ENCODE measurements at places on chromosomes 16 and 17.

DNA sequence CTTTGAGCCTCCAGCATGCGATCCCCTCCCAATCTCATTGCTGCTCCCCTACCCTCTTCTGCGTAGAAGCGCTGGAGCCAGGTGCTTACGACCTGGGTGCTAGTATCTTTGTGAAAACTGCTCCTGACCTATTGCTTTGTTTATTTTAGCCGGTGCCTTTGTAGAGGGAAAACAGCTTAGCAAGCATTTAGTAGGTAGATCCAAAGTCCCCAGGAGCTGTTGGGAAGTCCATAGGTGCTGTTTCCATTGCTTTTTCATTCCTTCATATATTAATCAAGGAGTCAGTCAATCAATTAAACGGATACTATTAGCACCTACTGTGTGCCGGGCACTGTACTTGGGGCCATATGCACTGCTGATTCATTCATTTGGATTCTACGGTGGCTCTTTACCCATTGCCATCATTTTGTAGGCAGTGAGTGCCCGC is 497.6 kb downstream of the WWOX start:
- no peak for DNase-seq

DNA sequence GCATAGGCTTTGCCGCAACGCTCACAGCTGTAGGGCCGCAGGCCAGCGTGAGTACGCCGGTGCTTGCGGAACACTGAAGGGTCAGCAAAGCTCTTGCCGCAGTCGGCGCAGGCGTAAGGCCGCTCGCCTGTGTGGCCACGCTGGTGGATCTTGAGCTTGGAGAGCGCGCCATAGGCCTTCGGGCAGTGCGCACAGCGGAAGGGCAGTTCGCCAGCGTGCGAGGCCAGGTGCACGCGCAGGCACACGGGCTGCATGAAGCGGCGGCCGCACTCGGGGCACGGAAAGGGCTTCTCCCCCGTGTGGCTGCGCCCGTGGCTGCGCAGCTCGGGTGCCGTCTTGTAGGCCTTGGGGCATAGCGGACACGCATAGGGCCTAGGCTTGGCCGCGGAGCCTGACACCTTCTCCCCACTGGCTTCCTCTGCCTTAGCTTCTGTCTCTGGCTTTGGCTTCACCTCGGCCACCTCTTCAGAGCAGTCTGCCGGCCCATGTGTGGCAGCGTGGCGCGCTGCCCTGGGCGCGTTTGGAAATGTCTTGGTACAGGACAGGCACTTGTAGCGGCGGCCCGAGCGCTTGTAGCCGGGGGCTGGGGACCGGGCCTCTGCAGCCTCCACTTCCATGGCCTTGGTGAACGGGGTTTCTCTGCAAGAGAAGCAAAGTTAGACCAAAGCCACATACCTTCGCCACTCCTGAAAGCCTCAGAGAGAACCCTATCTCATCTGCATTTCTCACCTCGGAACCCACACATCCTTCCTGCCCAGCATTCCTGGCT is 10.0 kb downstream of the ZNF668 start:
- no peak for DNase-seq

DNA sequence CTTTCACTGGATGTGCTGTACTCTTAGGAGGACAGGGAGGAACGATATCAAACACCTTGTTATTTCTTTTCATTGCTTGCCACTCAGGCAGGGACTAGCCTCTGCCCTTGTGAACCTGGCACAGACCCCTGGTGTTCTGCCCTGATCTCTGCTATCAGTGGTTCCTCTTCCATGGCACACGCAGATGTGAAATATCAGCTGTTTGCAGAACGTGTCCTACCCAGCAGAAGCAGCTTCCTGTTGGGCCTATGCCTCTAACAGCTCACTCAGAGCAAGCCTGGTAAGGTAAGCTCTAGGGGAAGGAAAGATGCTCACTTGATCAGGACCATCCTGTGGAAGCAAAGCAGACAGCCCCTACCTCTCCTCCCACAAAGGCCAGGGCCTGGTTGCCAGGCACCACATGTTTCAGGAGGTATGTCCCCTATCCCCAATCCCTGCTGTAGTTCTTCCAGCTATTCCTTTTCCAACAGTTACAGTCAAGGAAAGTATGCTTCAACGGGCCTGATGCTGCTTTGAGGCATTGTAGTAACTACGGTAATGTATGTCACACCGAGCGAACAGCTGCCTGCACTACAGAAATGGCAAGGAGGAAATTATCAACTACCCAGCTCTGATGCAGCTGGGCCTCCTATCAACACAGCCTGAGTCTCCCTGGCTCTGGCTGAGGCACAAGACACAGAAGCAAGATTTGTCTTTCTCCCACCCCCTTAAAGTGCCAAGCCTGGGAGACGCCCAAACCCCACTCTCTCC is 41.3 kb upstream of the GFOD2 start:
- DNase-seq: no peak

DNA sequence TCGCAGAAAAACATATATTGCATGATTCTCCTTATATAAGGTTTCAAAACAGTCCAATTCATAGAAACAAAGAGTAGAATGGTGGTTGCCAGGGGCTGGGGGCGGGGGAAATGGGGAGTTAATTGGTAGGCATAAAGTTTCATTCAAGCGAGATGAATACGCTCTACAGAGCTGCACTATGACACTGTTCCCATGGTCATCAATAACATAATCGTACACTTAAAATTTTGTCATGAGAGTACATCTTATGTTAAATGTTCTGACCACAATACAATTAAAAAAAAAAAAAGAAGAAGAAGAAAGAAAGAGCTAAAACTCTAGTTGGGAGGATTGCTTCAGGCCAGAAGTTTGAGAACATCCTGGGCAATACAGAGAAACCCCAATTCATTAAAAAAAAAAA is 5.1 kb downstream of the PIP4K2B start:
- no peak for DNase-seq

DNA sequence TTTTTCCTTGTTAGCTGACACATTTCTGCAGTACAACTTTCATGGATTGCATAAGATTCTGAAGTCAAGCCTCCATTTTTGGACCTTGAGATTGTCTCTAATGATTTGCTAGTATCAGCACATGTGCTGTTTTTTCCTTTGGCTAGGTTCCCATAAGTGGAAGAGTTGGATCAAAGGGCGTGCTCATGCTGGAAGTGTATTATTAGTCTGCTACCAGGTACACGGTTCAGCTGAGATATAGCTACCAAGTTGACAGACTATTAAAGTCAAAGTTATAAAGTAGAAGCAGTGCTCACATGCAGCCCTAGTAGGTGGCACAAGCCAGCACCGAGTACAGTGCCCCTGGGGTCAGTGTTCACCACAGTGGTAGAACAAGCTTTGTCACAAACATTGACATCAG is 3.2 kb downstream of the FAHD1 start:
- DNase-seq: no peak

DNA sequence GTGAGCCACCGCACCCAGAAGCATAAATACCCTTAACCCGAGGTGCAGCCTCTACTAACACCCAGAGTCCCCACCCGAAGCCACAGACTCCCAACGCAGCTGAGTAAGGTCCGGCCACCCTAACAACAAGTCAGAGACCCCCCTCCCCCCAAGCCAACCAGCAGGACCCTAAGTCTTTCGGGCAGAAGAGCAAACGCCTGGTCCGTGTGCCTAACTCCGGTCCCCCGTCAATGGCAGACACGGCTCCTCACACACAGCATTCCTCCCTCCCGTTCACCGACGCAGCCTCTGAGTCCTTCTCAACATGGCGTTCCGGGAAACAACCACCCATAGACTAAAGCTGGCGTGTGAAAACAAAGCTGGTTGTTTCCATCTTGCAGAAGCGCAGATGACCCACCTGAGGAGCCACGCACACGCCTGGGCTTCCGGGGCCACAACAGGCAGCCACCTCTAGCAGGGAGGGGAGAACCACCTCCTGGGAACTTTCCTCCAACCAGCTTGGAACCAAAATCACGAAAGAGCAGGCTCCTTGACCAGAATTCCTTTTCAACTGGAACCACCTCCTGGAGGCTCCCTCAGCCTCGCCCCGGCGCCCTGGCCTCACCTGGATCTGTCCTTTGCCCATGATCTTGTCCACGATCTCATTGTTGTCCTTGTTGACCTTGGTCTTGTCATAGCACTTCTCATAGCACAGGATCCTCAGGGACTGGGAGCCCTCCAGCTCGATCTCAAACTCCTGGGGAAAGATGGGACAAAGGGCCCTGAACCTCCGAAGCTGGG is 52.7 kb downstream of the TIMM22 start:
- no peak for DNase-seq

- no peak for DNase-seq
Measured at GRCh38 chr17:72430611-72431432, 310.0 kb downstream of the SOX9 start.

- DNase-seq: no peak
Measured at GRCh38 chr17:5238333-5238732, 3.7 kb upstream of the SCIMP start.

DNA sequence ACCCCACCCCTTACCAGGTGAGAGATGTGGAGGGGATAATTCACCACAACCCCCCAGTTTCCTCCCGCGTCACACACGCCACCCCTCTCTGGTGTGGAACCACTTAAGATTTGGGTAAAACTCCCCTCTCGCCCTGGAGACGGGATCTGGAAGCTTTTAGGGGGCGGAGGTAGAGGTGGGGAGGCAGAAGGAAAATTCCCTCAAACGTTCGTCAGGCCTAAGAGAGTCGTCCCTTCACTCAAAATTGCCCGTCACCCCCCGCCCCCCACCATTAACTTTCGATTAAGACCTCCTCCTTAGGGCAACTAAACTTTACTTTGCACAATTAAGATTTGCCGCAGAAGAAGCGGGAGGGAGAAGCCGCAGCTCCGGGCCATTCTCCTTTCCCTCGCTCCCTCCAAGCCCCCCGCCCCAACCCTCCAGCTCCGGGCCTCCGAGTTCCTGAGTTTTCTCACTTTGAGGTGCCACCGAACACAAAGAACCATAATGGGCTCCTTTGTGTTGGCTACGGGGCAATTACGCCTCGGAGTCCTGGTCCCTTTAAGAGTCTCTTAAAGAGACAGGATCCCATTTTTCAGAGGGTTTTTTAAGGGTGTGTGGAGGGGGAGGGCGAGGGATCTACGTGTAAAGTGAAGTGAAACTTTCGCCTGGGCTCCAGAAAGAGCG is 985 bp upstream of the FZD2 start:
- peak; percentile 72 for DNase-seq

All from neural crest cell (in vitro differentiated cells).